ENCODE measurements at places on chromosomes 3 and 15.

GRCh38 chr15:72161361-72162132 is 36.0 kb downstream of the GRAMD2A start:
- DNase-seq: no peak

- no peak for DNase-seq
These were observed 499.4 kb upstream of the MDFIC2 start for GRCh38 chr3:70811880-70812279.

GRCh38 chr3:66597308-66597863 is 96.6 kb upstream of the LRIG1 start:
- DNase-seq: no peak

DNA sequence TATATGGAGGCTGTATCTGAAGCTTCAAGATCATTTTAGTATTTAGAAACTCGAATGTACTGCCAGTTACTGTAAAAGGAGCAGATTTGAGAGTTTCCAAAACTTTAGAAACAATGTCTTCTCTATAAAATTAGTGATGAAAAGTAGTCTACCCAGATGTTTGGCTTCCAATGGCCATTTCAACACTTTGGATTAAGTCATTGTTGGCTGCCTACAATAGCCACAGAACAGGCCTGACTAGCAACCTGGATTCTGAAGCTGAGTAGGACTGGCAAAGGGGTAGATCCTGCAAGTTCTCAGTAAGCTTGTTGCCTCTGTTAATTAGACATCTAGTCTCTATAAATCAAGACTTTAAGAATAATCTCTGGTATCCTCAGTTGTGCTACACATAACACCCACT is 239.0 kb upstream of the KCNMB2 start:
- DNase-seq: no peak

DNA sequence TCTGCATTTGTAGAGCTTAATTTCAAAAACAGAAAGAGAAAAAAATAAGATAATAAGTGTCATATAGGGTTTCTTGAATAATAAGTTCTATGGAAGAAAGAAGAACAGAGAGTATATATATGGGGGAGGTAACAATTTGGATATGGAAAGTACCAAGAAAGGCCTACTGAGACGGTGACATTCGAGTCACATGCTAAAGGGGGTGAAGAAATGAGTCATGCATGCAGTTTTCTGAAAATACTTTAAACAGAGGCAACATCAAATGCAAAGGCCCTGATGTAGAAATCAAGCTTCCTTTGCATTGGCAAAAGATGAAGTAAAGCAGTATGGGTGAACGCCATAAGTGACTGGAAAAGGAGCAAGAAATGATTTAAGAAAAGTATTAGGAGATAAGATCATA is 371.6 kb upstream of the ZNF385D start:
- DNase-seq: no peak

DNA sequence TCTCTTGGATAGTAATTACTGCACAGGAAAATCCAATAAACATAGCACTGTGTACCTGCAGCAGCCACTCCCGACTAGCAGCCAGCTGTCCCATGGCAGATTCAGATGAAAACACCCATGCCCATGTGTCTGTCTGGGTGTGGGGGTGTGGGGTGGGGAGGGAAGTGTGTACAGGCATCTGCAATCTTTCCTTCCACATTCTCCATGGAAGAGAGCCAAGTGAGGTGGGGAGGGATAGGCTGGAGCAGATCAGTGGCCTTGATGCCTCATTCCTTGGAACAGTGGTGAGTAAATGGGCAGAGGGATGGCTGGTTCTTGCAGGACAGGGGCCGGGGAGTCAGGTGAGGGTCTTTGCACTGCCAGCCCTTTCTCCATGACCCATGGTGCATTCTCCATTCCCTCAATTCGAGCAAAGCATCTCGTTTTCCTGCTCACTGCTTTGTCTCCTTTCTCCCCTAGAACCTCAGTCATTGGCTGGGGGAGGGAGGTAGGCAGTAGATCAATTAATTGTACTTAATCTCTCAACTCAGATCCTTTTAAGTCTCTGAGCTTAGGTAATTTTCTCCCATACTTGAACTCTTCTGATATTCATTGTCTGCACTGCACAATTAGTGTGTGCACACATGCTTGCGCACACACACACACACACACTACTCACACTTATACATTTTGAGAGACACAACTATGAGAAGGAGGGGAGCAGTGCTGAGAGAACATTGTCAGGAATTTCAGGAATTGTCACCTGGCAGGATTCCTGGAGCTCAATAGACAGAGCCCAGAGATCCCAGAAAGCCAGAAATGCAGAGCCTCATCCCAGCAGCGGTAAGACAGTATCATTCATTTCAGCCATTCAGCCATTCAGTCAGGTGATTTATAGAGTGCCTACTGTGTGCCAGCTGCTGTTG is 31.9 kb downstream of the PDIA5 start:
- DNase-seq: no peak

GRCh38 chr3:179451265-179452175 is at the start of gene GNB4:
Gene GNB4 (minus strand): TSS chr3:179451470. CDS start chr3:179426200, 25,270 bp downstream.
- peak; percentile 2 for DNase-seq

DNA sequence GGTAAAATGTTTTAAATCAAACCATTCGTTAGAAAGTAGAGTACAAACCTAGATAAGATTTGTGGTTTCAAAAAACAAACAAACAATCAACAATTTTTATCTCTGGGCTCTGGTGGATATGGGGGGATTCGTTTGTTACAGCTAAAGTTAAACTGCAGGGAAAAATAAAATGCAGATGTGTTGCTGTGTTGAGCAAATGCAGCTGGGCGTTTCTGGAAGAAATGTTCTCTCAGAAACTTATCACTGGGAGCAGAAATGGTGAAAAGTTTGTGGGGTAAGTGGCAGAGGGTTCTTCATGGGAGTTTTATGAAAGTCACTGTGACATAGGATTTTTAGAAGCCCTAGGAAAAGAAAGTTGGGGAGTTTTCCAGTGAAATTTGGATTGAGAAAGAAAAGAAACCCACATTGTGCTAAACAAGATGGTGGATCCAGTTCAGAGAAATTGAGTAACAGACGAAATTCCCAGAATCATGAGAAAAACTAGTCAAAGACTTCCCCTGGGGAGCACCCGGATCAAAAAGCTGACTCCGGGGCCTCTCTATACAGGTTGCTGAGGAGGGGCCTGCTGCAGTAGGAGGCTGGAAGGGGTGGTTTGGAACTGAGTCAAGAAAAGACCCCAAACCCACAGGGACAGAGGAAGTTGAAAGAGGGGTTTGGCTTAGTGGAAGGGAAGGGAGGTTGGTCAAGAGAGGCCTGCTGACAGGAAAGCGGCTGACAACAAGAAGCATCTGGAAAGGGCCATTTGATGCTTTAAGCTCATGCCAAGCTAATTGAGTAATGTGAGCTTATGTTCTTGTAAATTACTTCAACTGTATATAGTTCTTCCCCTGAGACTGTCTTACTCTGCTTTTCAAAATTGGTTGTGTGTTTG is 108.7 kb downstream of the RARB start:
- DNase-seq: no peak

- no peak for DNase-seq
These were observed 43.3 kb downstream of the CAPN3 start for GRCh38 chr15:42402455-42403205.

- DNase-seq: no peak
These were observed 29.9 kb downstream of the ATP13A5 start for GRCh38 chr3:193348686-193349085.

GRCh38 chr3:139301183-139301582 is 42.6 kb upstream of the MRPS22 start:
- no peak for DNase-seq

- DNase-seq: no peak
These were observed 205.5 kb downstream of the STAG1 start for GRCh38 chr3:136546720-136547119.

GRCh38 chr15:57516327-57517029 is 75.2 kb upstream of the MYZAP start:
- no peak for DNase-seq

GRCh38 chr15:98043160-98044014 is 82.9 kb downstream of the ARRDC4 start:
- no peak for DNase-seq

- DNase-seq: no peak
These were observed 116.2 kb upstream of the NECTIN3 start for GRCh38 chr3:110955301-110955880.

- DNase-seq: no peak
These were observed 72.7 kb downstream of the HMG20A start for GRCh38 chr15:77493324-77493907.
